ENCODE measurements at places on chromosomes 5 and 9. TPM values are rescaled to one million over a fixed set of nuclear protein-coding genes. Genes with fewer than 3 reads are reported as not detected.
A peak's percentile ranks its signal among the peaks of the same experiment; 100 is the strongest.

GRCh38 chr5:54115735-54116403, 194.5 kb downstream of the ARL15 start:
- H3K4me1 ChIP-seq: no peaks in the 10 kb centered on the region
- no peak for DNase-seq
- H3K27ac ChIP-seq: no peak overlapping the region
- no peaks in the 10 kb centered on the region for H3K27me3 ChIP-seq
- no peak overlapping the region for H3K4me3 ChIP-seq

GRCh38 chr5:177593511-177593910, 1.5 kb downstream of the TMED9 start:
- H3K27ac ChIP-seq: no peak overlapping the region
- DNase-seq: no peak
- H3K27me3 ChIP-seq: peaks cover 20% of the 10 kb centered on the region
- H3K36me3 ChIP-seq: peaks cover 46% of the 10 kb centered on the region
- no peak overlapping the region for H3K4me3 ChIP-seq

DNA sequence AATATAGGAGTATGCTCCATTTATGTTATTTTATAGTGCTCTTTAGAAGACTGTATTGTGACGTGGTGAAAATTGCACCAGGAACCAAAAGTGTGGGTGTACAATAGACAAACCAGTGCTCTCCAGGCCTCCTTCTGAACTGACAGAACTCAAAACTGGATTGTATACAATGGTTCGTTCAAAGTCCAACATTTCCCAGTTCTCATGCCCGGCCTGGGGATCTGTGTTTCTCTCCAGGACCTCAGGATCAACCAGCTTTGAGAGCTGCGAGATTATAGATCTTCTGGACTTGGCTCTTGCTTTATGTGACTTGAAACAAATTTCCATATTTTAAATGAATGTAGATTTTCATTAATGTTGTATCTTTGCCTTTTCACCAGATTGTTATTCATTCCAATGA, 60.8 kb upstream of the CER1 start:
- H3K27me3 ChIP-seq: no peaks in the 10 kb centered on the region
- no peak overlapping the region for H3K27ac ChIP-seq
- H3K4me1 ChIP-seq: no peaks in the 10 kb centered on the region
- DNase-seq: no peak

GRCh38 chr5:158809310-158809850, 290.3 kb downstream of the EBF1 start:
- H3K27ac ChIP-seq: no peak overlapping the region
- no peak for DNase-seq
- H3K27me3 ChIP-seq: no peaks in the 10 kb centered on the region
- no peaks in the 10 kb centered on the region for H3K36me3 ChIP-seq

DNA sequence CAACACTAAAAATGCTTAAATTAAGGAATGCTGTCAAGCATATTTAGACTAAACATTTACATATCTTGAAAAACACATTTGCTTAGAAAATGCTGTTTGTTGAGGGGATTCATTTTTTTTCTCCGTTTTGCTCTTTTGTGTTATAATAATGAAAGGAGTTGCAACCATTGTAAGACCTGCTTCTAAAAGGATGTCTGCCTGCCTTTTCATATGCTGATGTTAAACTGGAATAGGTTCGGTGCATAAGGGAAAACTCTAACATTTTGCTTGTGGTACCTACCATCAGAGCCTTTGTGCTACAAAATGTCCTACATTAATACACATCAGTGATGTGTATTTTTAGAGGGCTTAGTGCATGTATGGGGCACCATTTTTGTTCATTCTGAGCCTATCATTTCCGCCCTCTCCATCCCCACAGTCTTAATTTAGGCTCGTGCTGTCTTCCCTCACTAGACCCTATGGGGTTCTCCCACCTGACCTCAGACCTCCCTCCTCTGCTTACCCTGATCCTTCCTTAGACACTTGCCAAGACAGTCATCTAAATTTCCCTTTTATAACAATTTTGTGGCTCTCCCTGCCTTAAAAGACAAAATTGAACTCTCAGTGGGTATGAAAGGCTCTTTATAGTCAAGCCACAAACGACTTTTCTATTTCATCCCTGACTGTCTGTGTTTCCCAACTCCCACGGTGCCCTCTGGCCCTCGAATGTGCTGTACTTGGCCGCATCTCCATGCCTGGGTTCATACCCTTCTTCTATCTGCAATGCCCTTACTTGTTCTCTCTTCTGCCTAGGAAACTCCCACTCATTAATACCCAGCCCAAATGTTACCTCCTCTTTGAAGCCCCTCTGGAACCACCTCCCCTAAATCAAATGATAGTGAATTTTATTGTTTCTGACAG, 61.2 kb downstream of the CMYA5 start:
- no peaks in the 10 kb centered on the region for H3K4me1 ChIP-seq
- no peak for DNase-seq

DNA sequence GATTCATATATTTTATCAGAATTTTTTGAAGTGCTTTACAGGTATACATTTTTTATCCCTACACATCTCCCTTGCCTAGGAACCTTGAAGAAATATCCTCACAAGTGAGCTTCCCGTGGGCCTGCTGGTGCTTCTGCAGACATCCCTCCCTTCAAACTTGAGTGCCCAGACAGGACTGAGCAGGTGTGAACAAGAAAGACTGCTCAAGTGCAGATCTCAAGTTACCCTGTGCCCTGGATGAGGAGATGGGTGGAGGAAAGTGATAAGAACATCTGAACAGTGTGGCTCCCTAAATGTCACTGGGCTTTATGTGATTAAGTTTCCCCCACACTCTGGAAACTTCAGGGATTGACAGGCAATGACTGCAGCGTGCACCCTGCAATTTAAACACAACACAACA, 209.8 kb downstream of the TLE1 start:
- DNase-seq: no peak
- no peaks in the 10 kb centered on the region for H3K27me3 ChIP-seq
- H3K36me3 ChIP-seq: no peaks in the 10 kb centered on the region
- H3K4me3 ChIP-seq: no peak overlapping the region
- H3K4me1 ChIP-seq: no peaks in the 10 kb centered on the region

DNA sequence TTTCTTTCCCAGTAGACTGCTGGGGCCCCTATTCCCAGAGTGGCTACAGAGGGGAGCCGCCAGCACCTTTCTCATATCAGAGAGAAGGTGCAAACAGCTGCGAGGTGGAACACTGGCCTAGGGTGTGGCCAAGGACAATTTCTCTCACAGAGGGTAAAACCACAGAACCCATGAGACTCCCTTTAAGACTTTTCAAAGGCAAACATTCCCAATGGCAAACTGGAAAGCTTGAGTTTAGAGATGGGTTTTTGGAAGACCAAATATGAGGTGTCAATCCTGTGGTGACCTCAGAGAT, 335.1 kb upstream of the PIK3R1 start:
- no peaks in the 10 kb centered on the region for H3K4me1 ChIP-seq
- DNase-seq: no peak
- no peaks in the 10 kb centered on the region for H3K36me3 ChIP-seq
- H3K27me3 ChIP-seq: no peaks in the 10 kb centered on the region
- no peak overlapping the region for H3K27ac ChIP-seq
- no peak overlapping the region for H3K4me3 ChIP-seq

DNA sequence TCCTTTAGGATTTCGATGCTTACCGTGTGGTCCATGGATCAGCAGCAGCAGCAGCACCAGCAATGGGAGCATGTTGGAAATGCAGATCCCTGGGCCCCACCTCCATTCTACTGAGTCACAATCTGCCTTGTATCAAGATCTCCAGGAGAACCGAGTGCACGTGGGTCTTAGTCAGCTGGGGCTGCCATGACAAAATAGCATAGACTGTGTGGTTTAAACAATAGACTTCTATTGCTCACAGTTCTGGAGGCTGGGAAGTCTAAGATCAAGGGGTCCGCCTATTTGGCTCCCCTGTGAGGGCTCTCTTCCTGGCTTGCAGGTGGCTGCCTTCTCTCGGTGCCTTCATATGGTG, 1.3 kb upstream of the PROP1 start:
- no peak overlapping the region for H3K4me3 ChIP-seq
- no peak for DNase-seq
- H3K36me3 ChIP-seq: no peaks in the 10 kb centered on the region
- no peak overlapping the region for H3K27ac ChIP-seq
- H3K27me3 ChIP-seq: peaks cover 23% of the 10 kb centered on the region
- H3K4me1 ChIP-seq: no peaks in the 10 kb centered on the region

DNA sequence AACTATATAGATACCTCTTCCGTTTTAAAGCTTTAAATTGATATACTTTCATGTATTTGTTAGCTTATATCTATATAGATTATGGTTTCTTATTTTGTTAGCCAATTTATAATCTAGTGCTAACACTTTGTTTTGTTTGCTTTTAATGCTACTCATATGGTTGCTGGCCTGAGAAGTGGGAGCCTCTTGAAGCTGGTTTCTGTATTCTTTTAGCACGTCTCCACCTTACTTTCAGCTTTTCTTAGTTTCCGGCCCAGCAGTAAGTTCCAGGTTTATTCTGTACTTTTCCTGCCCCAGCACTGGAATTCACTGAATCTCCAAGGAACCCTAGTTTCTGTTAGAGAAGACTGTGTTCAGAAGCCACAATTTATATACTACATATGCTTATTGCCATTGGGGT, 458.9 kb downstream of the PRR16 start:
- H3K27me3 ChIP-seq: 0 out of 2 replicates have a peak, but pooled peaks cover 4% of the 10 kb centered on the region
- no peaks in the 10 kb centered on the region for H3K36me3 ChIP-seq
- no peaks in the 10 kb centered on the region for H3K4me1 ChIP-seq

DNA sequence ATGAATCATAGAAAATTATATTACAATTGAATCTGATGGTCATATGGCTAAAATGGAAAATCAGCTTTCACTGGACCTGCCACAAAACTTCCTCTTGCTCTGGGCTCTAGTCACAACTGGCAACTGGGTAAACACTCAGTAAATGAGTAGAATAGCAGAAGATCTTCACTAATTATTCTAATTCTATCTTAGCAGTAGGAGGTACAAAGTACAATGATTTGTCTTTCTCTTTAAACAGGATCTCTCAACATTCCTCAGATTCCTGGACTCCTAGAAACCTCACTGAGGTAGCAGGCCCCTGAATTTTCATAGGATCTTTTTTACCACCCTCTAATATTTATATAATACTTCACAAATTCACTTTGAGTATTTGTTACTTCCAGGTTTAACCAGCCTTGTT, 239.9 kb upstream of the SMARCA2 start:
- no peak overlapping the region for H3K27ac ChIP-seq
- no peaks in the 10 kb centered on the region for H3K27me3 ChIP-seq
- no peaks in the 10 kb centered on the region for H3K36me3 ChIP-seq

GRCh38 chr9:36847781-36848673, 186.0 kb downstream of the PAX5 start:
- H3K4me1 ChIP-seq: no peaks in the 10 kb centered on the region
- peaks cover 11% of the 10 kb centered on the region for H3K27me3 ChIP-seq
- no peak for DNase-seq
- H3K27ac ChIP-seq: no peak overlapping the region

- H3K4me1 ChIP-seq: peaks cover 22% of the 10 kb centered on the region
- no peak for DNase-seq
- peak overlapping the region; percentile 43 for H3K4me3 ChIP-seq
- H3K36me3 ChIP-seq: no peaks in the 10 kb centered on the region
- H3K27ac ChIP-seq: no peak overlapping the region
- no peaks in the 10 kb centered on the region for H3K27me3 ChIP-seq
Measured at GRCh38 chr9:129549684-129550083, 71.2 kb downstream of the C9orf50 start.

Gene FBP2
- not detected for total RNA-seq

Gene ZMAT2
- 114 TPM for total RNA-seq

Gene GPR150
- total RNA-seq: not detected

All from SJSA1 (cell line).